Colonic mucosa (tissue), 4 donors: ENCODE measurements at places on chromosomes 7 and 10. TPM values are rescaled to one million over a fixed set of nuclear protein-coding genes. Genes with fewer than 3 reads are reported as not detected.

The BLVRA gene
- total RNA-seq: 14.7 TPM

The FAM25G gene
- total RNA-seq: not detected

The NEUROG3 gene
- 3.1 TPM for total RNA-seq

The TRA2A gene
- 83.3 TPM for total RNA-seq

The CPN1 gene
- total RNA-seq: not detected

DNA sequence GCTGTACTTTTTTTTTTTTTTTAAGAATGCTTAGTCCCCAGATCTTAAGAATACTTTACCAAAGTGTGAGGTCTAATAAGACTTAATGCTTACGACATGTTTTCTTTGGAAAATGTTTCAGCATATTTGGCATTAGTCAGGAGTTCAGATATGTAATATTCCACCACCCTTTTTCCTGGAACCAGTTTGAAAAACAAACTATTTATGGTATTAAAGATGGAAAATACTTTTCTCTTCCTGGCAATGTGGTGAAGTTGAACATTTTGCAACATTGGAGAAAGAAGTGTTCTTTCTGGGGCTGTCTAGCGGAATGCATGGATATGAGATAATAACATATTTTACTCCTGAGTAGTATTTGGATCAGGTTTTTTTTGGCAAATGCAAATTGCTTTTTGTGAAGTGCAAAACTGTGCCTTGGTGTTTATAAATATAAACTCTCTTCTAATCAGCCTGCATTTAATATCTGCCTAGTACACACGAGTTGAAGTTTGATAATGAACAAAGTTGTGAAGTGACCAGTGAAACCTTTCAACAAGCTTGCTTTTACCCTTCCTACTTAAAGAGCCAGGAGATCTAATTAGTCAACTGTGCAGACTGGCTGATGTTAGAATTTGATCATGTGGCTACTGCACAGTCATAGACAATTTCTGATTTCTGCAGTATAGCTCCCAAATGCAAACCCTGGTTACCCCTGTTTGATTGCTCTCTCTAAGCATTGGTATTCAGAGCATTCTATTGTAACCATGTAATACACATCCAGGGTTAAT lies 20.9 kb downstream of the MAP3K8 start:
- peak; percentile 5 for DNase-seq

DNA sequence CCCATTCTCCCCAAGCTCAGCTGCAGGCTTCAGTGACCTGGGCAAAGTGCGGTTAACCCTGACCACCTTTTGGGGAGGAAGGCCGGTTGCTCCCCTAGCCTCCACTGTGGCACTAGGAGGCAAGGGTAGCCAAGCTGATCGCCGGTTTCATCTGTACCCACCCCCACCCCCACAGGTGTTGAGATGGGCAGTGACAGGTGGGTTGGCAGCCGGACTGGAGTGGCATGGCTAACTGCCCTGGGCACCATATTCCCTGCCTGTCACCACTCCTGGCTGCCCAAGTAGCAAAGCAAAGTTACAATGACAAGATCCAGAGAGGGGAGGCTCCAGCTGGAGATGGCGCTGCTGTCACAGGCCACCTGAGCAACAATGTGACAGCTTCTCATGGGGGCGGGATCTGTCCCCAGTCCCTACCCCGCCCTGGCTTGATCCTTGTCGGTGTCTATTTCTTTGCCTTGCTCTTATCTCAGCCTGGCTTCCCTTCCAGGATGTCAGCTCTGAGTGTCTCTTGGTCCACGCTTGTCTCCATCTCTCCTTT lies 27.0 kb upstream of the BMS1 start:
- DNase-seq: no peak

DNA sequence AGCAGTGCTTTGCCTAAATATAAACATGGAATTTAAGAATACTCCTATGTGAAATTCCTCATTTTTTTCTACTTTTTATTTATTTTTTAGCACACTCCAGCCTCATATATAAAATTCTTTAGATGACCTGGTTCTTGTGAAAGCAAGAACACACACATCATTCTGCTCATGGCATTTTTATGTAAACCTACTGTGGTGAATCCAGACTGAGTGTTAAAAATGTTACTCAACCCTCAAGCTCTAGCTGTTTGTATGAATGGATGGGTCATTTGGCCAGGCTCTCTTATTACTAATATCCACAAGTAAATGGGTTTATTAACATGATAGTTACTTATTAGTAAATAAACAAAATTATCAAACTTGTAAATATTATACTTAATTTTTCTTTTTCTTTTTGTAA lies 551.7 kb upstream of the LRRN3 start:
- no peak for DNase-seq
